CMK (cell line): ENCODE measurements at places on chromosomes 1 and 21.

- DNase-seq: no peak
These were observed 131.3 kb downstream of the TOMM20 start for GRCh38 chr1:234997201-234997895.

GRCh38 chr1:159849626-159850366, 12.7 kb downstream of the VSIG8 start:
- no peak for DNase-seq

GRCh38 chr1:195466639-195467038, 1141.6 kb downstream of the KCNT2 start:
- no peak for DNase-seq

- DNase-seq: no peak
These were observed 4.7 kb downstream of the MINDY1 start for GRCh38 chr1:151002051-151002450.

DNA sequence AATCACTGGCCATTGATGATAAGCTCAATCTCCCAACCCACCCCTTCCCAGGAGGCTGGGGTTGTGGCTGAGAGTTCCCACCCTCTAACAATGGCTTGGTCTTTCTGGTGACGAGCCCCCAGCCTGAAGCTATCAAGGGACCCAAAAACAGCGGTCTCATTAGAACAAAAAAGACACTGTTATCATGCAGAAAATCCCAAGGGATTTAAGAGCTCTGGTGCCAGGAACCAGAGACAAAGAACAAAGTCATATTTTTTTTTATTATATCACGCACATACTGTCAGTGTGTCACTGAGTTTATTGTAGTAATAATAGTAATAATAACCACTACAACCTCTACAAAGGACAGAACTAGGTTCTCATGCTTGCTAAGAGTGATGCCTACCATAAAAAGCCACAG, 43.9 kb downstream of the CCDC185 start:
- DNase-seq: no peak

- no peak for DNase-seq
These were observed 24.0 kb upstream of the BTG3 start for GRCh38 chr21:17636711-17637110.

GRCh38 chr1:148347781-148348180, 135.3 kb downstream of the PPIAL4G start:
- DNase-seq: no peak

GRCh38 chr1:92851729-92852128, 19.9 kb downstream of the RPL5 start:
- no peak for DNase-seq
